B cell (primary cell): ENCODE measurements at places on chromosomes 12 and 14.

DNA sequence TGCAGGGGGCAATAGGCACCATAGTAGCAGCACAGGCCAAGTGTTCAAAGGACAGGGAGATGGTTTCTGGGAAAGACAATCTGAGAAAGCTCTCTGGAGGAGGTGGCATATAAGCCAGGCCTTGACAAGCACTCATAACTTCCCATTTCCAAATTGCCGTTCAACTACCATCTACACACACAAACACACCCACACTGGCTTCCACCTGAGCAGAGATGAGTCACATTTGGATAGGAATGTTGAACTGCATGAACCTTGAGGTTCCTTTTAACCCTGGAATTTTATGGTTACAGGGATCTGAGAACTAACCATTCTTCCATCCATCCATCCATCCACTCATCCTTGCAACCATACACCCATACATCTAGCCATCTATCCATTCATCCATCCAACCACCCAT lies 86.6 kb downstream of the KSR2 start:
- H3K36me3 ChIP-seq = no peaks in the 10 kb centered on the region
- no peak overlapping the region for H3K27ac ChIP-seq
- no peak overlapping the region for H3K4me3 ChIP-seq
- H3K27me3 ChIP-seq = no peaks in the 10 kb centered on the region

DNA sequence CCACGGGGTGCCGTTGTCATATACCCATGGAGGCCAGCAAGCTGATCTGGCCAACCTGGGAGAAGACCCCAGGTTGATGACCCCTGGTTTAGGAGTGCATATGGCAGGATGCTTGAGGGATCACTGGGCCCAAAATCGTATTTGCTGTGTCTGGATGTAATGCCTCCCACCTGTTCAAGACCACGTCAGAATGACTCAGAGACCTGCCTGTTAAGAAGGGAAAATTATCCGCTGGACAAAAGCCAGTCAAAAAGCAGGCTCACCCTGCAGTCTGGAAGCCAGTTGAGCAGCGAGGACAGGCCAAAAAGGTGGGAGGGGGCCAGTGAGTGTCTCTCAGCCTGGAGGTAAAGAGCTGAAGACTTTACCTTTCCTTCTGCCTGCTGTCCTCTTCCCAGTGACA lies 449.2 kb downstream of the DPF3 start:
- no peaks in the 10 kb centered on the region for H3K27me3 ChIP-seq
- H3K4me1 ChIP-seq = peaks cover 26% of the 10 kb centered on the region
- H3K4me3 ChIP-seq = no peak overlapping the region
- H3K27ac ChIP-seq = no peak overlapping the region
- H3K36me3 ChIP-seq = no peaks in the 10 kb centered on the region
- DNase-seq = peak; percentile 15

- H3K4me3 ChIP-seq = no peak overlapping the region
- H3K4me1 ChIP-seq = no peaks in the 10 kb centered on the region
- H3K36me3 ChIP-seq = no peaks in the 10 kb centered on the region
Measured at GRCh38 chr12:7162691-7163114, 26.8 kb upstream of the PEX5 start.

GRCh38 chr14:68122651-68123050 lies 303.1 kb downstream of the RAD51B start:
- H3K4me1 ChIP-seq = no peaks in the 10 kb centered on the region
- no peaks in the 10 kb centered on the region for H3K36me3 ChIP-seq
- no peak overlapping the region for H3K27ac ChIP-seq
- DNase-seq = no peak
- H3K27me3 ChIP-seq = no peaks in the 10 kb centered on the region

- H3K27me3 ChIP-seq = peaks cover 8% of the 10 kb centered on the region
- peaks cover 2% of the 10 kb centered on the region for H3K4me1 ChIP-seq
- DNase-seq = peak; percentile 30
- H3K27ac ChIP-seq = no peak overlapping the region
- no peaks in the 10 kb centered on the region for H3K36me3 ChIP-seq
Measured at GRCh38 chr12:3882896-3883564, 9.8 kb upstream of the PARP11 start.

GRCh38 chr14:45553981-45554380 lies 301.0 kb upstream of the MIS18BP1 start:
- H3K36me3 ChIP-seq = no peaks in the 10 kb centered on the region
- no peak for DNase-seq
- no peaks in the 10 kb centered on the region for H3K4me1 ChIP-seq
- no peak overlapping the region for H3K27ac ChIP-seq
- H3K27me3 ChIP-seq = no peaks in the 10 kb centered on the region
- H3K4me3 ChIP-seq = no peak overlapping the region

- no peak for DNase-seq
- peaks cover 17% of the 10 kb centered on the region for H3K36me3 ChIP-seq
- no peak overlapping the region for H3K27ac ChIP-seq
- H3K4me1 ChIP-seq = no peaks in the 10 kb centered on the region
Measured at GRCh38 chr12:102033991-102034745, 27.6 kb downstream of the WASHC3 start.

- H3K27me3 ChIP-seq = no peaks in the 10 kb centered on the region
- no peak overlapping the region for H3K27ac ChIP-seq
- DNase-seq = no peak
- no peaks in the 10 kb centered on the region for H3K36me3 ChIP-seq
Measured at GRCh38 chr12:88445705-88446394, 134.4 kb downstream of the KITLG start.

DNA sequence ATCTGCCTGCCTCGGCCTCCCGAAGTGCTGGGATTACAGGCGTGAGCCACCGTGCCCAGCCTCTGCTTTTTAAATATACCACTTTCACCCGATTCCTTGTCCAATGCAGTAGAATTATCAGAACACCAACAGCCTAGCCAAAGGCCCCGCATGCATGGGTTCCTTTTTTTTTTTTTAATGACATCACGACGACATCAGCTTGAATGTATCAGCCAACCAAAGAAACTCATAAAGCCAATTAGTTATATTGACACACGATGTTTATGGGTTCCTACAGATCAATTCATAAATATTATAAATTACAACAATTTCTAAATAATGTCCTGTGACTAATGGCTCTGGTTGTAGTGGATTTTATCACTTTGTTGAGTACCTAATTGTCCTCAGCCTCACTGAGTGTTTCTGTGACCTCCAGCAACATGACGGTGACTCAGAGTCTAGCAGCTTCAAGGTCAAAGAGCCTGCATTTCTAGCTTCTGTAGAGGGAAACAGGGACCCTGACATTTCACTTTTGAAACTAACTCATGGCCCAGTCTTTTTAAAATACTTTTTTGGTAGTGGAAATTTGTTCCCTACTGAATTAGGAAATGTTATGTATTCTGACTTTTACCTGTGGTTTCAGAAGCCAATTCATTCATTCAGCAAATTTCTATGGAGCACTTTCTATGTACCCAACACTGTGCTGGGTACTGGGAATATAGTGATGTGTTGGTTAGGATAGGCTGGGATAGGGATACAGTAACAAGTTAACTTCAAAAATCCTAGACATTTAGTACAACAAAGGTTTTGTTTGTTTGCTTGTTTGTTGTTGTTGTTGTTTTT lies 144.1 kb downstream of the SUDS3 start:
- H3K4me1 ChIP-seq = no peaks in the 10 kb centered on the region
- H3K27me3 ChIP-seq = peaks cover 3% of the 10 kb centered on the region
- no peak for DNase-seq
- H3K36me3 ChIP-seq = no peaks in the 10 kb centered on the region
- no peak overlapping the region for H3K27ac ChIP-seq

DNA sequence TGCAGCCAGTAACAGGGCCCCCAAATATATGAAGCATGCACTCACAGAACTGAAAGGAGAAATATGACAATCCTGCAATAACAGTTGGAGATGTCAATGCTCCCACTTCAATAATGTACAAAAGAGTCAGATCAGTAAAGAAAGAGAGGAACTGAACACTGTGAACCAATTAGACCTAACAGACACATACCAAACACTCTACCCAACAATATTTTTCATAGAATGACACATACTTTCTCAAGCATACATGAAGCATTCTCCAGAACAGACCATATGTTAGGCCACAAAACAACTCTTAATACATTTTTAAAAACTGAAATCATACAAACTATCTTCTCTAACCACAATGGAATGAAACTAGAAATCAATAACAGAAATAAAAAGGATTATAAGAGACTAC lies 80.2 kb downstream of the ELK3 start:
- H3K27me3 ChIP-seq = no peaks in the 10 kb centered on the region
- no peak overlapping the region for H3K4me3 ChIP-seq
- no peaks in the 10 kb centered on the region for H3K4me1 ChIP-seq
- H3K36me3 ChIP-seq = peaks cover 14% of the 10 kb centered on the region

GRCh38 chr12:110339184-110339952 lies 58.3 kb downstream of the ATP2A2 start:
- no peaks in the 10 kb centered on the region for H3K27me3 ChIP-seq
- H3K36me3 ChIP-seq = peaks cover 93% of the 10 kb centered on the region
- H3K4me3 ChIP-seq = no peak overlapping the region

DNA sequence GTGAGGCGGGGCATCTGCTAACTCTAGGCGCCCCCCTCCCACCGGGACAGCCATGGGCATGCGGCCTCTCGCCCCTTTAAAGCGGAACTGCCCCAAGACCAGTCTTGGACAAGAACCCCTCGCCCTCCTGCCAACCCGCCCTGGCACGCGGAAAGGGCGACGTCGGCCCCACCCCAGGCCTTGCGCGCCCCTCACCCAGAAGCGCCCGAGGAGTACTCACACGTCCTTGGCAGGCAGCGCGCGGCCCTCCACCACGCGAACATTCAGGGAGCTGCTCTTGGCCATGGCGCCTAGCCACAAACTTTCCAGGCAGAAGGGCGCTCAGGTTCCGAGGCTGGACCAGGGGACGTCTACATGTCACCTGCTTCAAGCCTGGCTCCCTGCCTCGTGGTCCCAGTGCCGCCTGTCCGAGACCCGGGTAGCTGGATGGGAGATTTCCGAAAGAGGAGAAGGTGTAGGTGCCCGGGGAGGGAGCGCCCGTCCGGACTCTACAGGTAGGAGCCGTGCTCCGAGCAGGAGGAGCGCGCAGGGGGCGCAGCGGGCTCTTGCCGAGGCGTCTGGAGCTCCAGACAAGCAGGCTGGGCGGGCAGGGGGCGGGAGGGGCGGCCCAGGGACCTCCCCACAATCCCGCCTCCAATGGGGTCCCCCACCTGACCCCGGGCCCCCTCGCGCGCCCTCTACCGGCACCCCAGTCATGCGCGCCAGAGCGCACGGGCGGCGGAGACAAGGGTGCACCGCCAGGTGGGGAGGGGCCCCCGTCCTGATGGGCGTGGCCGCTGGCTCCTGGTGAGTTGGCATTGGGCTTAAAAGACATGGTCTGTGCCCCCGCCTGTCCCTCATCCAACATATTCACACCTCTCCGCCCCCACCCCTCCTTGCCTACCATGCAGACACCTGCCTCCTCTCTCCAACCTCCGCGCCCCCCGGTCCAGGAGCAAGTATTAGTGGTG lies at the start of gene RASAL1:
Gene RASAL1, minus strand, starts transcription at position 584 of the 950 bp plus-strand sequence. Its CDS starts 299 bp downstream, at position 285.
- DNase-seq = peak; percentile 74
- no peaks in the 10 kb centered on the region for H3K27me3 ChIP-seq
- H3K4me3 ChIP-seq = peak within 1 kb of the TSS; percentile 38
- no peaks in the 10 kb centered on the region for H3K36me3 ChIP-seq

GRCh38 chr12:20599757-20600156 lies 95.4 kb upstream of the SLCO1C1 start:
- H3K36me3 ChIP-seq = no peaks in the 10 kb centered on the region
- H3K4me1 ChIP-seq = no peaks in the 10 kb centered on the region
- H3K4me3 ChIP-seq = no peak overlapping the region
- no peaks in the 10 kb centered on the region for H3K27me3 ChIP-seq

DNA sequence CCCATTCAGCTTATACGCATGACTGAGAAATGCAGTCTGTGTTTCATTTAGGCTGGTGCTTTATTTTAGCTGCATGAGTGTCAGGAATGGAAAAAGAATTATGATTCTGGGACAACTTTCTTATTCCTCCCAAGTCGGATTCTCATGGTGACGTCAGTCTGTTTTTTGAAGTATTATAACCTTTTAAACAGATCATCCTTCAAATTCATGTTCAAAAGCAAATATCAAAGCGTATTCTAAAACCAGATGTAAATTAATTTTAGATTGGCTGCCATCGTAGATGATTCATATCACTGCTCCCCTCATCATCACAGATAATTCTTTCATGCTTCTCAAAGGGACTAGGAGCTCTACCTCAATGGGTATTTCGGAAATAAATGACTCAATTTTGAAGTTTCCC lies 15.0 kb downstream of the FNTB start:
- DNase-seq = no peak
- no peaks in the 10 kb centered on the region for H3K4me1 ChIP-seq
- no peak overlapping the region for H3K4me3 ChIP-seq

DNA sequence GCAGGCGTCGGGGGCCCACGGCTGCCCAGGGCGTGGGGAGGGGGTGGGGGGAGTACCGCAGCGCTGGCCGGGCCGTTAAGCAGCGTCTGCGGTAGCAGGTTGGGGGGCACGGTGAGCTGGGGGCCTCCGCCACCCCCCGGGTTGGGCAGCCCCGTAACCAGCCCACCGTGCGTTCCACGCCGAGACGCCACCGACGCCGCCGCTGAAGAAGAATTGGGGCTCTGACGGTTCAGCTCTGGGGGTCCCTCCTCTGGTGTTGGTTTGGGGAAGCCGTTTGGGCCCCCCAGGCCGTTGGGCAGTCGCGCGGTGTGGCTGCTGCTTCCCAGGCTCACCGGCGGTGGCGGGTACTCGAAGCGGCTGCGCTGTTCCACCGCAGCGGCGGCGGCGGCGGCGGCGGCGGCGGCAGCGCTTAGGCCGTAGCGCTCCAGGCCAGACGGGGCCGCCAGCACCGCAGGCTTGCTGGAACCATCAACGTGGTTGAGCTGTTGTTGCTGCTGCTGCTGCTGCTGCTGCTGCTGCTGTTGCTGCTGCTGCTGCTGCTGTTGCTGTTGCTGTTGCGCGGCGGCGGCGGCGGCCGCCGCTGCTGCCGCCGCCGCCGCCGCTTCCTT lies 1.5 kb downstream of the IRF2BPL start:
- peak overlapping the region; percentile 75 for H3K4me3 ChIP-seq
- H3K36me3 ChIP-seq = no peaks in the 10 kb centered on the region
- H3K27ac ChIP-seq = peak overlapping the region; percentile 96
- DNase-seq = peak; percentile 80

DNA sequence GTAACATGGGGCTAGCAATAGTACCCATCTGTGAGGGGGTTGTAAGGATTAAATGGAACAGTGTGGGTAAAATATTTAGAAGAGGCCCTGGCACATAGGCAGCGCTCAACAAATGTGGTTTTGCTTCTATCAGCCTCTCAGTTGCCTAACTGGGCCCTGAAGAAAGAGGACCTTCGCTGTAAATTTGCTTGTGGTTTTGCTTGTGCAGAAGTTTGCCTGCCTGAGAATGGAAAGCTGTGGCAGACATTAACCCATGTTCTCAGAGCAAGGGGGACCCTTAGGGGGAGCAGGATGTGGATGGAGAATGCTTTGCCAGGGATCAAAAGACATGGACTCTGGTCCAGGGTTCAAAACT lies 160.1 kb downstream of the BRMS1L start:
- no peaks in the 10 kb centered on the region for H3K36me3 ChIP-seq
- no peak overlapping the region for H3K4me3 ChIP-seq
- no peak for DNase-seq
- H3K4me1 ChIP-seq = no peaks in the 10 kb centered on the region
- H3K27ac ChIP-seq = no peak overlapping the region

- H3K36me3 ChIP-seq = no peaks in the 10 kb centered on the region
- H3K4me3 ChIP-seq = no peak overlapping the region
- no peak overlapping the region for H3K27ac ChIP-seq
- no peak for DNase-seq
- H3K4me1 ChIP-seq = no peaks in the 10 kb centered on the region
Measured at GRCh38 chr12:20044351-20044750, 324.0 kb upstream of the PDE3A start.
